ENCODE measurements at places on chromosomes 12 and 14.

DNA sequence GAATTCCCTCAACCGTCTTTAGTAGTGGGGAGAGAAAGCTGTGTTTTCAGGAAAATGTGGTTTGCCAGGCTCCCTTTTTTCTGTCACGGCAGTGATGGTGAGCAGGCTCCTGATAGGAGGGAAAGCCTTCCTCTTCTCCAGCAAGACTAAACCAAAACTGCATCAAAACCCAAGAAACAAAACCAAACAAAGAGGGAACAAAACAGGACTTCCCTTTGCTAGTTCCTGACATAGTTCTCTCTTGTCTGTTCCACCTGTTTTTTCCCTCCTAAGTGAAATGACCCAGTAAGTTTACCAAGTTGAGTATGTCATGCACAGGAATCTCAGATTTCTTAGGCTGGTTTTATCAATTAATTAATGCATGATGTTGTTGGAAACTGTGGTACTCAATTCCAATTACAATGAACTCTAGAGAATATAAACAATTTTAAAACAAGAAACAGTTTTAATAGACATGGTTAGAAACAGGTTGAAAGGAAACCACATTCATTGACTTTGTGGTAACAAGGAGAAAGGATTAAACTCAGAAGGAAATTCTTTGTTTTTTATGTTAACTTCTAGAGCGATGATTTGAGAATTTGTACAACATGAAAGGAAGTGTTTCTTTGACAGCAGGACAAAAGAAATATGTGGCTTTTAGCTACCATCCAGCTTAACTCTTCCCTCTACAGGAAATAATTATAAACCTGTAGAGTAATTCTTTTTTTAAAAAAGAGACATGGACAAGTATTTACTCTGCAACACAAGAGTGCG is 23.0 kb upstream of the CSRP2 start:
- DNase-seq, result no peak

DNA sequence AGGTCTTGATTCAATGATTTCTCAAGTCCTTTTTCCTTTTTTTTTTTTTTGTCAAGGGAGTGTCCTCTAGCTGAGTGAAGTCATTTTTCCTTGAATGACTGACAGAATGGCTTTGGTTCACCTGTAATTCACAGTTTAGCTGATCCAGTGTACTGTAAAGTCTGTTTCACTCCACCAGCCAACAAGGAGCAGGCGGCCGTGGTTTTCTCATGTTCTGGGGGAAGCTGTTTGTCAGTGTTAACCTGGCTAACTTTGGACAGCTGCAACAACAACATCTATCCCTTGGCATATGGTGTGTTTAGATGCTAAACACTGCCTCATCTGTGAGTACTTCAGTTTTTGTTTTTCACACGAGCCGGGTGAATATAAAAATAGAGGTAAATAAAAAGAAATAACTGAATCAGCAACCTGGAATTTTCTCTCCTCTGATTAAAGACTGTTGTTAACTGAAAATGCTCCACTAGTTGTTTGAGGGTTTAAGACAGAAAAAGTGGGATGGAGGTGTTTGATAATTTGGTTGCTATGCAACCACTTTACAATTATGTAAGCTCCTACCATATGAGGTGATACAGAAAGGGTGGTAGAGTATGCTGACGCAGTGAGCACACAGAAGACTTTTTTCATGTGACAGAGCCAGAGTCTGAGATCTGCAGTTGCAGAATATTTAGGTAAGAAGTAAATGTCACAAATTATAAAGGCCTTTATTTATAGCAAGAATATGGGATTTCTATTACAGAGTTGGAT is 50.3 kb upstream of the SLC2A13 start:
- no peak for DNase-seq

DNA sequence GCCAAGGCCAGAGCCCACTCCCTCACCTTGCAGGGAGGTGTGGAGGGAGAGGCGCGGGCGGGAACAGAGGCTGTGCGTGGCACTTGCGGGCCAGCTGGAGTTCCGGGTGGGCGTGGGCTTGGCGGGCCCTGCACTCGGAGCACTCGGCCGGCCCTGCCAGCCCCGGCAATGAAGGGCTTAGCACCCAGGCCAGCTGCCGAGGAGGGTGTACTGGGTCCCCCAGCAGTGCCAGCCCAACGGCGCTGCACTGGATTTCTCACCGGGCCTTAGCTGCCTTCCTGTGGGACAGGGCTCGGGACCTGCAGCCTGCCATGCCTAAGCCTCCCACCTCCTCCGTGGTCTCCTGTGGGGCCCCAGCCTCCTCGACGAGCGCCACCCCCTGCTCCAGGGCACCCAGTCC is 107.5 kb downstream of the FAR2 start:
- DNase-seq, result no peak

DNA sequence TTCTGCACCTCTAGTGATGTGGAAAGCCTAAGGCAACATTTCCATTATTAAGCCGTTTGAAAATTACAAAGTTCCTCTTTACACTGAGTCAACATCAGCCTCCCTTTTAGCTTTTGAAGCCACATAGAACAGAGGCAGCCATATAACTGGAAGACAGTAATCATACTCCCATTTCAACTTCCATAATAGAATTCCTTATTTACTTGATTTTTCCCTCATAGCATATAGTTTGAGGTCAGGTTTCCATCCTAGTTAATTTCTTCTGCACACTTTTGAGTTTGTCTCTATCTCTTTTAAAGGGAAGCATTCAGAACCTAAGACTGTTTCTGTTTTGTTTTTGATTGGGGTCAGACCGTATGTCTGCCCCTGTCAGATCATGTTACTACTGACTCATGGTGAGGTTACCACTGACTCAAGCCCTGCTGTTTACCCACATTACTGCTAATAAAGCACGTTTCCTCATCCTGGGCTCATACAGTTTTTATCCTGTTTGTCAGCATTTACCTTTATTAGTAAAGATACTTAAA is 161.0 kb downstream of the SLC38A4 start:
- DNase-seq, result no peak

DNA sequence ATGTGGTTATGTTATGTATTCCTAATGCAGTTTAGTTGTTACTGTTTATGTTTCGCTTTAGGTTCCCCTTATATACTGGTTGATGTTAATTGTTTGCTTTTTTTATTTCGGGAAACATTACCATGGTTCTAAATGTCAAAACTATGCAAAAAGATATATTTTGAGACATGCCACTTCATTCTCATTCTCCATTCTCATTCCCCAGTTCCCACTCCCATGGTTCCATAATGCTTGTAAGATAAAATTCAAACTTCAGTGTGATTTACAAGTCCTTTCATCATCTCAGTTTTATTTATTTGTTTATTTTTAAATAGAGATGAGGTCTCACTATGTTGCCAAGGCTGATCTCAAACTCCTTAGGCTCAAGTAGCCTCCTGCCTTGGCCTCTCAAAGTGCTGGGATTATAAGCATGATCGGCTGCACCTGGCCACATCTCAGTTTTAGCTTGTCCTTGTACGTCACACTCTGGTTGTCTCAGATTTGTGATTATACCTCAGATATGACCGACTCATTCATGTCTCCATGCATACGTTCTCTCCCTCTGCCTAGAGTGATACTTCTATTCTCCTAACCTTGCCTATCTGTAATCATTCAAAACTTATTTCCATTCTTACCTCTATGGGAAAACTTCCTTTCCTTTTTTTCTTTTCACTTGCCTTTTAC is 407.8 kb upstream of the RGS6 start:
- no peak for DNase-seq

Measured in activated naive CD4-positive, alpha-beta T cell treated with Interleukin-2 at 50 U/mL for 16 hours (primary cell).